ENCODE measurements at places on chromosomes 4 and X.
A peak's percentile ranks its signal among the peaks of the same experiment; 100 is the strongest.

- no peak for DNase-seq
Observed at GRCh38 chr4:98565681-98566301, 92.6 kb downstream of the TSPAN5 start.

- no peak for DNase-seq
Observed at GRCh38 chr4:180542445-180543100, 1700.6 kb upstream of the TENM3 start.

- DNase-seq = no peak
Observed at GRCh38 chr4:126843492-126844067, 789.2 kb upstream of the INTU start.

- no peak for DNase-seq
Observed at GRCh38 chr4:125891597-125892258, 577.0 kb downstream of the FAT4 start.

DNA sequence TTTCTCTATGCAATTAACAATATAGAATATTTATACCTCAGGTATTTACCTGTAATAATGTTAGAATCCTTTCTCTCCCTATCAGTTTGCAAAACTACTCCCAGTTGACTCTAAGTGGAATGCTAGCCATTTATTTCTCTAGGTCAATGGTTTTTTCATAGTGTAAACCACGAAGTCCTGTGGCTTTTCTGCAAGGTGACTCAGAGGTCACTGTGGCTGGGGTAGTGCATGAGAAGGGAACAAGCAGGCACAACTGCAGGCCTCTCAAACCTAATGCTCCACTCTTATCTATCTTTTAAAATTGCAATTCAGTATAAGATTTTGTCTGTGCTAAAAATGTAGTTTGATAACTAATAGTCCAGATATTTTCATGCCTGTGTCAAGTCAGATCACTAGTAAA is 159.4 kb downstream of the ANTXR2 start:
- no peak for DNase-seq

- DNase-seq = no peak
Observed at GRCh38 chr4:79257953-79258613, 67.8 kb downstream of the NAA11 start.

- DNase-seq = no peak
Observed at GRCh38 chr4:47695260-47695659, 142.6 kb downstream of the CORIN start.

DNA sequence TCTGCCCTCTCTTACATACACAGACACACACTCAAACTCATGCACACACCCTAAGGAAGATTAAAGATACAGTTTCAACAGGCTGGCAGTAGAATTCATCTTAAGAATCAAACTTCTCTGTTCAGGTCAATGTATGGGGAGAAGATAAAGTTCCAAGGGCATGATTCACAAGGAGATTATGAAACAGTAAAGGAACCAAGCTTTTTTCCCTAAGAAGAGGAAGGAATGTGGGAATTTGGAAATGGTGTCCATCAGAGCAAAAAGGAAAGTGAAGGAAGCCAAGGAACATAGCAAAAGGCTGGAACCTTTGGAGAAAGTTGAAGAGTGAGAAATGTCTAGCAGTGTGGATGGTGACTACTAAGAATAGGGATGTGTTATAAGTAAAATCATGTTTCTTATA is 191.0 kb upstream of the NPY2R start:
- DNase-seq = no peak

- DNase-seq = no peak
Observed at GRCh38 chrX:77412631-77413030, 34.6 kb upstream of the FGF16 start.

GRCh38 chr4:101199507-101200285 is 147.6 kb downstream of the PPP3CA start:
- no peak for DNase-seq

- DNase-seq = no peak
Observed at GRCh38 chr4:189050643-189051042, 890.0 kb upstream of the FRG1 start.

DNA sequence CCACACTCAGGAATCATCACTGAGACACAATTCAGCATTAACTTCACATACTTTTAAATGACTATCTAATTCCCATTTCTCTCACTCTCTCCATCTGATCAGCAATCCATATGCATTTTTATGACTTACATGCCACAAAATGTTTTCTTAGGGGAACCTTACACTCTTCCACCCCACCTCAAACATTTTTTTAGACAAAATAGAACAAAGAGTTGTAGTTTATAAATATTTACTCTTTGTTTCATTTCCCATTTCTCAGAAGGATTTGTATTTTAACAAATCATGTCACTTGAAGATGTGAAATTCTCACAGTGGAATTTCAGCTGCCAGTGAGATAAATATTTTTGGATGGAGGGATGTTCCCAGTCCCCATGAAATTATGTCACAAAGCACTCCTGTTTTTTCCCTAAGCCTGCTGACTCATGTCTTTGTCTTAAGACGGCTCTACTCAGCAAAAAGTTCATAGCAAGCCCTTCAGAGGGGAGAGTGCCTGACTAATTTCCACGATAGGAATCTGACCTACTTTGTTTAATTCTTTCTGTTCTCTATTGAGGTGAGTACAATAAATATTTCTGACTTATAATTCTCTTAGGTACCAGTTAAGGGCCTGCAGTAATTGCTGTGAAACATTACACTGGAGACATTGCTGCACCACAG is 257.7 kb downstream of the THOC2 start:
- DNase-seq = no peak

DNA sequence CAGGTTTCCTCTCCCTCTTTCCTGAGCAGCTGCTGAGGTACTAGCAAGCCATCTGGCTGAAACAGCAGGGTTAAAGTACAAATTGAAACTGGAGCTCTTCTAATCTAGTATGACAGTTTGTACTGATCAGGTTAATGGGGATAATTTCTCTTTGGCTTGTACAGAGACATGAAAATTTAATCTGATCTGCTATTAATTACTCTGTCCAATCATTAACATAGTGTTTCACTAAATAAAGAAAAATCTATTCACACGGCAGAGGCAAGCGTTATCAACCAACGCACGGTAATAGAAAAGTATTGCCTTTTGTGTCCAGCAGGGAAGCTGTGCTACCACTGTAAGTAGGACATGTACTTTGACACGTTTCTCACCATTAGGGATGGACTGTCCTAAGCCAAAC is 71.1 kb downstream of the IGSF1 start:
- no peak for DNase-seq

- no peak for DNase-seq
Observed at GRCh38 chr4:109185548-109185947, 116.9 kb downstream of the COL25A1 start.

- no peak for DNase-seq
Observed at GRCh38 chrX:115324194-115324593, 34.7 kb downstream of the LUZP4 start.

DNA sequence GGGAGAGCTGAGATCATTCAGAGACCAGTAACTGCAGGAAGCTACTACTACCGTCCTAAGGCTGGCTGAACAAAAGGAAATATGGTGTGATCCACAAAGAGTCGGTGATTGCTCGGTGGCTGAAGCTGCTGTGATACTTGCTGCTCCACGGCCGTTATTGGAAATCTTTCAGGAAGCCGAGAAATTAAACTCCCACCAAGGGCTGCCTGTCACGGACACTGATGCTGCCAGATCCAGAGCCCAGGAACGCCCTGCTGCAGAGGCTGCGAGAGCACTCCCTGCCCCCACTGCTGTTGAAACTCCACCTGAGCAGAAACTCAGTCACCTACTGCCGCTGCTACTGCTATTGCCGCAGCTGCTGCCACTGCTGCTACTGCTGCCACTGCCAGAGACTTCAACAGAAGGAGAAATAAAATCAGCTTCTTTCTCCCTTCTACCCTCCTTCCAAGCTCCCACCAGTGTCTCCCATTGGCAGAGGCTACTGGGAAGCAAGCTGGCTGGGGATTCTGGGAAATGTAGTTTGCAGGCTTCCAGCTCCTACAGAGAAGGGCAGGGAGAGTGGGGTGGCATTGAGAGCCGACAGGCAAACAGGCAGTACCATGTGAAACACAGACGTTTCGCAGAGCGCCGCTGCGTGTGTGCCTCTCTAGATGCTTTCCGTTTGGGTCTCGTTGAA is 126.0 kb upstream of the ENPP6 start:
- DNase-seq = peak; percentile 58

- DNase-seq = no peak
Observed at GRCh38 chr4:105588252-105588651, 35.8 kb downstream of the ARHGEF38 start.

GRCh38 chr4:100754751-100755150 is 236.9 kb upstream of the EMCN start:
- DNase-seq = no peak

DNA sequence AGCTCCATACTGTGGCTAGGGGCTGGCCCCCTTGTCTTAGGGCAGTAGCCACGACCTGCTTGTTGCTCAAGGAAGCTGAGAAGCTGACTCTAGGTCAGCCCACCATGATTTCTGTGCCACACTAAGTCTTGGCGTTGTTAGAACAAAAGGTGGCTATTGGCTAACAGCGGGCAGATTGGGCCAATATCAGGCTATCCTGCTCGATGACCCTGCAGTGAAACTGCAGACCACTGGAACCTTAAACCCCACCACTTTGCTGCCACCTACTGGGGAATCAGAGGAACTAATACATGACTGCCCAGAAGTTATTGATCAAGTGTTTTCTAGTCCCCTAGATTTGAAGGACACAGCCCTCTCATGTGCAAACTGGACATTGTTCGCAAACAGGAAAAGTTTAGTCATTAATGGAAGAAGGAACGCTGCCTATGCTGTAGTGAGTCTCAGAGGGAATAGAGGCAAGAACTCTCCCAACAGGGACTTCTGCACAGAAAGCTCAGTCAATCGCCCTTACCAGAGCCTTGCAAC is 17.0 kb upstream of the PAPSS1 start:
- peak; percentile 45 for DNase-seq

GRCh38 chr4:30283336-30283735 is 436.8 kb upstream of the PCDH7 start:
- DNase-seq = no peak

DNA sequence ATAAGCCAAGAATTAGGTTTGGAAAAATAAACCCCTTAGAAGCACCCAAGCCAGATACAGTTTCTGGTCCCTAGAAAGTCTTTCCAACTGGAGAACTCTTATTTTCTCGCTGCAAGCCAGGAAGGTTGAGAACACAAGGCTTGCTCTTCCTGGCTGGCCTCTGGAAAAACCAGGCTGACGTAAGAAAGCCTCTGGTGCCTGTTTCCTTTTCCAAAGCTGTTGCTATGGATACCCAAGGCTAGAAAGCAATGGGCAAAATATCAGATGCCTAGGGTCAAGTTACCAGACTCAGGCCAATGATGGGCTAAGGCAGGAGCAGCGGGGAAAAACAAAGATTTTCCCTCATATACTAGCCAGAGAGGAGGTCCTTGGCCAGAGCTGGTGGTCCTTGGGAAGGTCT is 281.6 kb downstream of the KLHL13 start:
- DNase-seq = no peak

DNA sequence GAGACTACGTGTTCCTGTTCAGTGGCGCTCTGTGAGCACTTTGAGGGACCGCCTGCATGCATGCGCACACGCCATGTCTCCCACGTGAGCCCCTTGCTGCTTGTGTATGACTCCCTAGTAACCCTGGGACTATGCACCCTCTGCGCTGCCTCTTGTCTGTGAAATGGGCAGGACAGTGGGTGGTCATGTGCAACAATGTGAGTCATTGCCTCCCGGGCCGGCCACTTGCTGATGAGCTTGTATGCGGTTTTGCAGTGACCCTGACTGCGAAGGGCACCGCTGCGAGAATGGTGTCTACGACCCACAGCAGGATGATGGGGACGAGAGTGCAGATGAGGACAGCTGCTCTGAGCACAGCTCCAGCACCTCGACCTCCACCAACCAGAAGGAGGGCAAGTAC is 61.4 kb downstream of the TNIP2 start:
- DNase-seq = no peak

DNA sequence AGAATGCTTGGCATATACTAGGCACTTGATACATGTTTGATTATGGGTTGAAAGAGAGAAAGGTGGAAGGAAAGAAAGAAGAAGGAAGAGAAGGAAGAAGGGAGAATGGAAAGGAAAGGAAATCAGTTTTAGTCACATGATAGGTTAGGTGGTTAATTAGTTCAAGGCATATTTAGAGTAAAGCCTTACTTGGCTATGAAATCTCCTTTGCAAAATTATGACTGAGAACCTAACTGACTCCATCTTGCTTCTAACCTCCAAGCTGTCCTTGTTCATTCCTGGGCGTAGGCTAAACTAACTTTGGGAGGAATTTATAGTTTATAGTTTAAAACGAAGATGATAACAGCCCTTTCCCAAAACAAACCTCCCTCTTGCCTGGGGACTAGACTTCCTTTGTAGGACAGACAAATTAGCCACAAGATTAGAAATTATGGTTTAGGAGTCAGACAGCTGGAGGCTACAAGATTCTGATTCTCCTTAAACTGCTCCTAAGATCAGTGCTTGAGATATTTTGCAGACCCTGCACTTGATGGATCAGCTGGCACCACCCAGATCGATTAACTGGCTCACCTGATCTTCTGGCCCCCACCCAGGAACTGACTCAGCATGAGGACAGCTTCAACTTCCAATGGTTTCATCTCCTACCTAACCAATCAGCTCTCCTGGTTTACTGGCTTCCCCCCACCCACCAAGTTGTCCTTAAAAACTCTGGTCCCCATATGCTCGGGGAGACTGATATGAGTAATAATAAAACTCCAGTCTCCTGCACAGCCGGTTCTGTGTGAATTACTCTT is 55.0 kb downstream of the TXK start:
- DNase-seq = no peak

DNA sequence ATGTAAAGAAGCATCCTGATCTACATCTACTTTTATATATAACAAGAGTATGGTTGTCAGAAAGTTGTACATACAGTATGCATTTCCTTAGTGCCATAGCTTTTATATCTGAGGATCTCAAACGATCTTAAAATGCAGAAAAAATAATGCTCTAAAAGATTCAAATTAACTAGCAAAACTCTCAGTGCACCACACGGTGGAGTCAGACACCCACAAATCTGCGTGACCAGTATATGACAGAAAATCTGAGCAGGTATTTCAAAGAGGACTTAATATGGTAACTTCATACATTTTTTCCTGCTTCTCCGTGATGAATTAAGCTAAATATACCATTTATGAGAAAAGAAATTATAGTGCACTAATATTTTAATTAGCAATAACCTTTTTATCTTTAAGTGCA is 803.0 kb downstream of the DMD start:
- DNase-seq = peak; percentile 16

DNA sequence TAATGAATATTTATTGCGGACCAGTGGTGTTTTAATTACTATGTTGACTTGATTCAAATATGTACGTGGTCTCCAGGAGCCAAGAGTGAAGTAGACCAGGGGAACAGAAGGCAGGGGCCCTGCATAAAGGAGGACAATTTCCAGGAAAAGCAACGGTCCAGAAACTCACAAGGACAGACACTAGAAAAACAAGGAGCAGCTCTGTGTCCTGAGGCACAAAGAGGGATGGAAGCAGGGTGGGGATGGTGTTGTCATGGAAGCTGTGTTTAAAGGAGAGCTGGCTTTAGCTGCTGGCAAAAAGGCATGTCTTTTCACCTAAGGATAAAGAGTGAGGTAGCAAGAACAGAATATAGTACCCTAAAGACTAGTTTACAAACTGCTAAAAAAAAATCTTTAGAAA is 254.1 kb upstream of the TENM3 start:
- no peak for DNase-seq

Data from CD4-positive, alpha-beta T cell treated with Interleukin-4 for 1 hour (primary cell).